Activated CD4-positive, alpha-beta T cell treated with anti-CD3 and anti-CD28 coated beads for 4 hours (primary cell): ENCODE measurements at places on chromosomes 11 and 22.

GRCh38 chr11:126696982-126697381 is 303.6 kb downstream of the KIRREL3 start:
- DNase-seq, result no peak

DNA sequence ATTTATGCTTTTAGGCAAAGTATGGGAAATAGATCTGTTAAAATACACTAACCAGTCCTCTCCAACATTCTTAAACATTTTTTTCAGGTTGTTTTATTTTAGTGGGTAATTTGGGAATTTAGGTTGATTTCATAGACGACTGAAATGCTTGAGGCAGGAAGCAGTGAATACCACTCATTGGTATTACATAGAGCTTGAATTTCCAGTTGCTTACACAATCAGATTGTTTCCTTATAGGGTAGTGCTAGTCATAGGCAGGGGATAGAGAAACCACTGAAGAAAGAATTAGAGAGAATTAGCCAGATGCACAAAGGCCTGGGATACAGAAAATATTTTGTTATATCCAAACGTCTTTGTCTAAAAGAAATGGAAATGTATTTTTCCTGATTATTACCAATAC is 23.9 kb upstream of the LYVE1 start:
- no peak for DNase-seq

- no peak for DNase-seq
Measured at GRCh38 chr11:9754010-9754471, 90.2 kb downstream of the SWAP70 start.

GRCh38 chr11:45156741-45157140 is 10.3 kb downstream of the PRDM11 start:
- DNase-seq, result no peak

- no peak for DNase-seq
Measured at GRCh38 chr11:114559425-114560310, at the start of gene NXPE1. Gene NXPE1 (minus strand): TSS chr11:114559881. CDS start chr11:114551201, 8,680 bp downstream.

- no peak for DNase-seq
Measured at GRCh38 chr11:64880240-64881001, 2.0 kb upstream of the EHD1 start.

GRCh38 chr11:18314784-18315523 is 7.0 kb downstream of the HPS5 start:
- DNase-seq, result no peak

DNA sequence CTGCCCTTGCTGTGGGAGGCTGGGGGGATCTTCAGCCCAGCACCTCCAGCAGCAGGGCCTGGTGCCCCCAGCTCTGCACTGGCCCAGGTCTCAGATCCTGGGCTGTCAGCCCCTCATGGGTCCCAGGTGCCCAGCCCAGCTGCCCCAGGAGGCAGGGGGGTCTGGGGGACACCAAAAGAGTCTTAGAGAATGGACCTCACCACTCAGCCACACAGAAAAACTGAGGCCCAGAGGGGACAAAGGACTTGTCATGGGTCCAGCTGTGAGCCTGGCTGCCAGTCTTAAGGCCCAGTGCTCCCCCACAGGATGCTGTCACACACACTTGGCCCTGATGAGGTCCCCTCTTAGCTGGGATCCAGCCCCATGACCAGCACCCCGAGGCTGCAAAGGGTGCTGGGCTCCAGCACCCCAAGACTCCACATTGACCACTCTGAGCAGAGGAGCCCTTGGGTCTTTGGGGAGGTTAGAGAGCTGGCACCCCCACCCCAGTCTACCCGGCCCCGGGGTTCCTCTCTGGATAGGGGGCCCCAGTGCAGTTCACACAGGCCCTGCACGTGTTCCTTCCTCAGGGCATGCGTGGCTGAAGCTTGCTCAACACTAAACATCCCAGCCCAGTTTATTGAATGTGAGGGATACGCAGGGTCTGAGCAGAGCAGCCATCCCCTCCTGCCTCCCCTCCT is 54.4 kb downstream of the IGLL5 start:
- no peak for DNase-seq
